ENCODE measurements at places on chromosomes 6 and 20.

DNA sequence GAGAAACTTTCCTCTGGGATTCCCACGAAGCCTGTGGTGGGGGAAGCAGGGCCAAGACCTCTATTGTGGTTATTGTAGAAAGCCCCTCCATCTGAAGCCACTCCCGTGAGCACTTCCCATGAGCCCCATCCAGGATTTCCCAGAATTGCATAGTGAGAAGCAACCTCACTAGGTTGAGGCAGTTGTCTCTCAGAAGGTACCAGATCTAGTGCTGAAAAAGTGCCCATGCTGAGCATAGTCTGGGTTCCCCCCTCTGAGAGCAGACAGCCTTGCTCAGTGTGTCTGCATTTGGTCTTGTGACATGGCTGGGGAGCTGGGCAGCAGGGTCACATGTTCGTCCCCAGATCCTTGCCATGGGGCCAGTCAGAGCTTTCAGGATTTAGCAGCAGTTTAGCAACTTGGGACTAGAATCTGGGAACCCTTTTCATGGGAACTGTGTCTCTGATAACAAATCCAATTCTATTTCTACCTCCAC lies 38.6 kb downstream of the SLC9A8 start:
- no peak for DNase-seq

DNA sequence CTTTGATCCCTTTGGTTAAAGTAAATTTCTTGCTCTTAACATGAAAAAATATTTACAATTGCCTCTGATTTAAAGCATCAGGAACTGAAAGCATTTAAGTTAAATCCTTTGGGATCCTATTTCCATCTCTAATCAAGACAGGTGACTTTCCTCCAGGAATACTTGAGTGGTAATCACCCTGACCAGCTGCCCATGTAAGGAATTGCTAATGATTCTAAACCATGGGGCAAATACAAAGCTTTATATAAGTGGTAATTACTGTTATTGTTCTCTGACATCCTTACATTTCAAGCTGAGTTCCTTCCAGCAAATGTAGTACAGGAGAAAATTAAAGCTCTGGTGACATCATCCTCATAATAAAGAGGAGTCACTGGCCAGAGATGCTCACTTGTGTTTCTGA lies 100.6 kb downstream of the CRYBG1 start:
- DNase-seq: no peak

GRCh38 chr6:71544906-71545305 lies 256.3 kb downstream of the OGFRL1 start:
- no peak for DNase-seq

- peak; percentile 33 for DNase-seq
Observed at GRCh38 chr6:52420668-52421358, 671 bp downstream of the EFHC1 start.
